ACHN (cell line): ENCODE measurements at places on chromosomes 3 and 15.

GRCh38 chr15:58698887-58699641 is 50.4 kb downstream of the ADAM10 start:
- DNase-seq = no peak

- no peak for DNase-seq
These were observed 7.3 kb downstream of the CYP19A1 start for GRCh38 chr15:51331141-51331540.

DNA sequence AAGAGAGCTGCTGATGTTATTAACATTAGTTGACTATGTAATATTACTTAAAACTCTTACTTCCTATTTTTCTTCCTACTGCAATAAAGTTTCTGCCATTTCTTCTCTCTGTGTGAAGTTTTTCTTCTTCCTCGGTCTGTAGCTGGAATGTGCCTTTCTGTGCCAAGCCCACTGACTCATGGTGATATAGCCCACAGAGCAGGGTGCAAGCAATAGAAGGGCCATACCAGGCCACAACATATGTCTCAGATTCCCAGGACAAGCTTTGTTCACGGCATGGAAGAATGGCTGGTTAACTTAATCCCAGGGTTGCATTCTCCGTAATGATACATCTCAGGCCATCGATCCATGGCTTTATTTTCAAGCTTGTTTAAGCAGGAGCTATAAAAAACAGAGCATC is 815.3 kb downstream of the TUSC7 start:
- peak; percentile 44 for DNase-seq

DNA sequence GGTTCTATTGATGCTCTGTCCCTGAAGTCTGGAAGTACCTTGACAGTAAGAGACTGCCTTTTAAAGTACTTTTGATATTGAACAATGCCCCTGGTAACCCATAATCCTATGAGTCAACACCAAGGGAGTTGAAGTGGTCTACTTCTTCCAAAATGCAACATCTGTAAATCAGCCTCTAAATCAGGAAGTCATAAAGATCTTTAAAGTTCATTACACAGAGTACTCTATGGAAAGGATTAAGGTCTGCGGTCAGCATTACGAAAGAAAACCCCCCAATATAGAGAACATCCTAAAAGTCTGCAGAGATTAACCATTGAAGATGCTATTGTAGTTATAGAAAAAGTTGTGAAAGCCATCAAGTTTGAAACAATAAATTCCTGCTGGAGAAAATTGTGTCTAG is 52.7 kb upstream of the CMC1 start:
- DNase-seq = no peak

DNA sequence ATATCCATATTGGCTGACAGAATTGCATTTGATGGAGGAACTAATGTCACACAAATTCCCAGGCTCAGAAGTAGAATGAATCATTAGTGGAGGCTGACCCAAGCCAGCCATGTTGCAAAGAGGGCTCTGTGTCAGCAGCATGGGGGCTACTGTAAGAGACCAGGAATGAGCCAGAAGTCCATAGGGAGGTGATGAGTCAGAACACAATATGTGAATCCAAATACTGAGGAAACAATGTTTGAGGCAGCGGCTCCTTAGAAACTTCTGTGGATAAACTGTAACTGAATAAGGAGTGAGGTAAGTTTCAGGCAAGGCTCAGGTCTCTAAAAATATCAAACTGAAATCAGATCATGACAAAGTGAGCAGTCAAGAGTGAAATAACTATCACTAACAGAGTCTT is 170.7 kb downstream of the WDR72 start:
- peak; percentile 81 for DNase-seq

GRCh38 chr15:45795440-45796069 is 160.7 kb downstream of the SQOR start:
- peak; percentile 57 for DNase-seq

DNA sequence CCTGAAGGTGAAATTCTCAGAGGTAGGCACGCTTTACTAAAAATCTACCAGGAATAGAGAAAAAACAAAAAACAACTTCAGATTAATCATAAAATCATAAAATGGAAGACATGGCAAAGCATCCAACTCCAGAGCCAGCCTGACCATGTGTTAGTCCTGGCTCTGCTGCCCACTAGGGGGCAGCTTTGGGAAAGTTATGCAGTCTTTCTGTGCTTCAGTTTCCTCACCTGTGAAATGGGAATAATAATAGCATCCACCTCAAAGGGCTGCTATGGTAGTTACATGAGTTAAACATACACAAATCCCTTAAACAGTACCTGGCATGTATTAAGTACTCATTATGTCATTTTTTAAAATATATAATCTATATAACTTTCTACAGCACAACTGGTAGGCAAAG is 52.3 kb downstream of the WNT5A start:
- DNase-seq = peak; percentile 44

- no peak for DNase-seq
These were observed 31.3 kb downstream of the TLE3 start for GRCh38 chr15:70066447-70066846.

- DNase-seq = no peak
These were observed 36.3 kb downstream of the METTL6 start for GRCh38 chr3:15391007-15391406.
